CMK (cell line): ENCODE measurements at places on chromosomes 16 and 17.

DNA sequence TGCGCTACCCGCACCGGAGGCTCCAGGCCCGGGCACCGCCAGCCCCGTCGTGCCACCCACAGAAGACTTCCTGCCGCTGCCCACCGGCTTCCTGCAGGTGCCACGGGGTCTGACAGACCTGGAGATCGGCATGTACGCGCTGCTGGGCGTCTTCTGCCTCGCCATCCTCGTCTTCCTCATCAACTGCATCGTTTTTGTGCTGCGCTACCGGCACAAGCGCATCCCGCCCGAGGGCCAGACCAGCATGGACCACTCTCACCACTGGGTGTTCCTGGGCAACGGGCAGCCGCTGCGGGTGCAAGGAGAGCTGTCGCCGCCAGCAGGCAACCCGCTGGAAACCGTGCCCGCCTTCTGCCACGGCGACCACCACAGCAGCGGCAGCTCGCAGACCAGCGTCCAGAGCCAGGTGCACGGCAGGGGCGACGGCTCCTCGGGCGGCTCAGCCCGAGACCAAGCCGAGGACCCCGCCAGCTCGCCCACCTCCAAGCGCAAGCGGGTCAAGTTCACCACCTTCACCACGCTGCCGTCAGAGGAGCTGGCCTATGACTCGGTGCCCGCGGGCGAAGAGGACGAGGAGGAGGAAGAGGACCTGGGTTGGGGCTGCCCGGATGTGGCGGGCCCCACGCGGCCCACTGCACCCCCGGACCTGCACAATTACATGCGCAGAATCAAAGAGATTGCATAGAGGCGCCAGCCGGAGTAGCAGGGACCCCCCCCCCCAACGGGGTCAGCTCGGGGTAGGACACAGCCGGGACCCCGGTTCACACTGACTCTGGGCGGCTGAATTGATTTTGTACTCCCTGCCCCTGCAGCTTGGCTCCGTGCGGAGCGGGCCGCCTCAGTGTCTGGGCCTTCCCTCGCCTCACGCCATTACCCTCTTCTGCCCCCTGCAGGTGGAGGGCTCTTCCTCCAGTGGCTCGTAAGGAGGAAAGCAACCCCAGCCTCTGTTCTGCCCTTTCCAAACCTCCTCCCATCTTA lies 58.5 kb downstream of the TMEM132E start:
- DNase-seq, result peak; percentile 31

DNA sequence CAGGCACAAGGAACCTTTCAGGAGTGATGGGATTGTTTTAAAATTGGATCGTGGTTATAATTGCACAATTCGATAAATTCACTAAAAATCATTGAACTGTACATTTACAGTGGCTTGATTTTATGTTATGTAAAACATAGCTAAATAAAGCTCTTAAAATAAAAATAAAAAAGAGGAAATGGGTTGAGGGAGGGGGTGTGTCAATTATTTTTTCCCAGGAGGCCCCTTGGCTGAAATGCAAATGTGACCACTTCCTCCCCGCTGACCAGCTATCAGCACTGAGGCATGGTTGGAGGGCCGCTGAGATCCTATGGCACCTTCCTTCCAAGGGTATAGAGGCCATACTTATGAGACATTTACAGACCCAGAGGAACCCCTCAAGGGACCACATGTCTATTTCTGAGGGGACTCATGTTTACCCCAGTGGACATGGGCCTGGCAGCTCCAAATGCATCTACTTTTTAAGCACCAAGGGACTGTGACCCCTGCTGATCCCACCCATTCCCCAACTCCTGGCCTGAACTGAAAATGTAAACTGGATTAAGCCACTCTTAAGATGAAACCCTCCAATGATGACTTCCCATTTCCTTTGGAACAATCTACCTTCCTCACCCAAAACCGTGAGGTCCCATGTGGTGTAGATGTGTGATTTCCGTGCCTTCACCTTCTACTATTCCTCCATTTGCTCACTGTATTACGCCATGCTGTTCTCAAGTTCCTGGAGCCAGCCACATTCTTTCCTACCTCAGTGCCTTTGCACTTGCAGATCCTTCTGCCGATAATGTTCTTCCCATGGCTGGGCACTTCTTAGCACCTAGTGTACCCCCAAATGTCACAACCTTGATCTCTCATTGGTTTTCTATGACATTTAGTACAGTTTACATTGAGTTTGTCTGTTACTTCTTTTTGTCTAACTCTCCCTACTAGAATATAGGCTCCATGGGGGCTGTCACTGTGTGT lies 2.8 kb upstream of the IL21R start:
- peak; percentile 58 for DNase-seq

GRCh38 chr16:89573826-89574680 lies 1.5 kb upstream of the CPNE7 start:
- DNase-seq, result no peak

DNA sequence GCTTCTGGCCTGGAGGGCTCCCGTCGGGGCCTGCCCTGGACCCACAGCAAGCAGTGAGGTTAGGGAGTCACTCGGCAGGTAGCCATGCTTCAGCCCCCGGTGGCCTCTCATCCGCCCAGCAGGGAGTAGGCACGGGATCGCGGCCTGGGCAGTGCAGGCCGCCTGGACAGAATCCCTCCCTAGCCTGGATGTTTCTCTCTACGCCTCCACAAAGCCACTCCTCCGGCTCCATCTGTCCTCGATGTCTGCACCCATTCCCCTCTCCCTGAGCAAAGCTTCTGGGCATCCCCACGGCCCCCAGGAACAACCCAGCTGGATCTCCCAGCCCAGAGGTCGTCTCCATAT lies 145.2 kb downstream of the RBFOX3 start:
- DNase-seq, result no peak

- no peak for DNase-seq
Measured at GRCh38 chr17:32854207-32854606, 22.7 kb downstream of the MYO1D start.

DNA sequence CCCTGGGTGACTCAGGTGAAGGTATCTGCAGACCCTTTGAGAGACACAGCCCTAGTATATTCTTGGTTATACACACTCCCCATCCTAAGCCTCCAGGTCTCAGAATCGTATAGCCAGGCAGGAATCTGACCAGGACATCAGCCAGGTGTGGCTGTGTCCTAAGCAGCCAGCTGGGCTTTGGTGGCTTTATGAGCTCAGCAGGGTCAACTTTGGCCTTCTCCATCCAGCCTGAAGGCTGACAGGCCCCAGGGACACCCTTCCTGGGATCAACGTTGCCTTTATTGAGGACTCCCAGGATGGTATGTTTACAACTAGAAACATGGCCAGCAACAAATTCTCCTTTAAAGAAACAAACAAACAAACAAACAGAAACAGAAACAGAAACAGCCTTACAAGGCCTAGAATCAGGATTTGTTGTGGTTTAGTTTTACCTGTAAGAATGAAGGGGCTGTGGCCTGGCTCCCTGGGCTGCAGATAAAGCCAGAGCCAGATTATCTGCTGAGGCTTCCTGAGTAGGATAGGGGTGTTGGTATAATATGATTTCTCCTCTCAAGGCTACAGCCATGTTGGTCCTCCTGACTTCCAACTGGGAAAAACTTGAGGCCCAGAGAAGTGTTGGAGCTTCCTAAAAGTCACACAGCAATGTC lies 8.5 kb downstream of the KIF19 start:
- DNase-seq, result no peak

- DNase-seq, result no peak
Measured at GRCh38 chr17:68061512-68062313, 26.2 kb downstream of the KPNA2 start.

- DNase-seq, result no peak
Measured at GRCh38 chr17:47310186-47310733, 13.5 kb upstream of the EFCAB13 start.

DNA sequence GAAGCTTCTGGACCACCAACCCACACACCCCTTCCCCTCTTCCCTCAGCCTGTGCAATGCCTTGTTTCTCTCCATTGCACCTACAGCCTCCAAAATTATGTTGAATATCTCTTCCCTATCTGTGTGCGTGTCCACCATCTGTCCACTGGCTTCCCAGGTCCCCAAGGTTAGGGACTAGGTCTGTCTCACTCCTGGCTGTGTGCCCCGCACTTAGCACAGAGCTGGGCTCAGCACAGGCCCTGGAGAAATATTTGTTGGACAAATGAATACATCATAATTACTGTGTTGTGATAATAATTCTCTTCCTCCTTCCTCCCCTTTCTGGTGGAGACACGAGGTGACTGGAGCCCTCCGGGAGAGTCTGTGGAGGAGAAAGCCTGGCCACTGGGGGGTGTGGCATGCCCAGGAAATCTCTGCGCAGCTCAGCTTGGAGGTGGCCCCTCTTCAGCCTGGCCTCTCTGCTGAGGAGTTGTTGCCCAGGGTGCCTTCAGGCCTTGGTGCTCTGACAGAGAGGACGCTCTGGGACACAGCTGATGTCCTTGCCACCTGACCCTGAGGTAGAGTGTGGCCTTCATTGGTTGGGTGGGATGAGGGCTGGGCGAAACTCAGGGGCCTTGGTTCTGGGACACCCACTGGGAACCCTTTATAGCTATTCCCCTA lies 3.3 kb upstream of the BRD7 start:
- DNase-seq, result no peak

- no peak for DNase-seq
Measured at GRCh38 chr17:74164446-74165045, 38.9 kb upstream of the RPL38 start.
